Mammary microvascular endothelial cell (primary cell): ENCODE measurements at places on chromosomes 7 and 10. TPM values are rescaled to one million over a fixed set of nuclear protein-coding genes. Genes with fewer than 3 reads are reported as not detected.

CDH23 gene
- total RNA-seq: not detected in 2 replicates

IFIT2 gene
- 5.5 and 5.9 TPM in 2 replicates for total RNA-seq

FKBP6 gene
- not detected in 2 replicates for total RNA-seq

SEMA3E gene
- 0.27 and 0.69 TPM in 2 replicates for total RNA-seq

VIPR2 gene
- total RNA-seq: not detected in 2 replicates

BPGM gene
- total RNA-seq: 7.1 and 10.3 TPM in 2 replicates

PLEKHS1 gene
- not detected in 2 replicates for total RNA-seq

AVPI1 gene
- 4.4 and 5.2 TPM in 2 replicates for total RNA-seq

DDC gene
- total RNA-seq: not detected in 2 replicates

CCL24 gene
- not detected in 2 replicates for total RNA-seq

ABHD11 gene
- total RNA-seq: 17.5 and 21.1 TPM in 2 replicates

OIT3 gene
- not detected in 2 replicates for total RNA-seq

ZNF775 gene
- 5.1 and 6.8 TPM in 2 replicates for total RNA-seq

PDE6C gene
- total RNA-seq: not detected in 2 replicates

MALRD1 gene
- not detected in 2 replicates for total RNA-seq
